ENCODE measurements at places on chromosomes 3 and 15. TPM values are rescaled to one million over a fixed set of nuclear protein-coding genes. Genes with fewer than 3 reads are reported as not detected.

PCSK6 gene
- 15.3 TPM for total RNA-seq

GUCA1C gene
- total RNA-seq, result not detected

TF gene
- total RNA-seq, result 11.4 TPM

STRA6 gene
- total RNA-seq, result not detected

SLC6A1 gene
- total RNA-seq, result 3.9 TPM

ACKR4 gene
- total RNA-seq, result 1.0 TPM

GRCh38 chr15:96735632-96736240 is 405.2 kb downstream of the NR2F2 start:
- H3K36me3 ChIP-seq, result no peaks in the 10 kb centered on the region
- H3K27ac ChIP-seq, result no peak overlapping the region

- H3K4me3 ChIP-seq, result no peak overlapping the region
- H3K36me3 ChIP-seq, result no peaks in the 10 kb centered on the region
- no peak for DNase-seq
- H3K4me1 ChIP-seq, result no peaks in the 10 kb centered on the region
Measured at GRCh38 chr3:116053017-116053416, 392.3 kb downstream of the LSAMP start.

- peaks cover 17% of the 10 kb centered on the region for H3K4me1 ChIP-seq
- no peaks in the 10 kb centered on the region for H3K27me3 ChIP-seq
- no peak for DNase-seq
Measured at GRCh38 chr15:66138096-66138783, 115.3 kb downstream of the MEGF11 start.

- H3K27ac ChIP-seq, result no peak overlapping the region
- no peaks in the 10 kb centered on the region for H3K36me3 ChIP-seq
- no peak for DNase-seq
- no peak overlapping the region for H3K4me3 ChIP-seq
- H3K4me1 ChIP-seq, result no peaks in the 10 kb centered on the region
Measured at GRCh38 chr15:46703020-46703861, 1014.1 kb upstream of the SEMA6D start.

DNA sequence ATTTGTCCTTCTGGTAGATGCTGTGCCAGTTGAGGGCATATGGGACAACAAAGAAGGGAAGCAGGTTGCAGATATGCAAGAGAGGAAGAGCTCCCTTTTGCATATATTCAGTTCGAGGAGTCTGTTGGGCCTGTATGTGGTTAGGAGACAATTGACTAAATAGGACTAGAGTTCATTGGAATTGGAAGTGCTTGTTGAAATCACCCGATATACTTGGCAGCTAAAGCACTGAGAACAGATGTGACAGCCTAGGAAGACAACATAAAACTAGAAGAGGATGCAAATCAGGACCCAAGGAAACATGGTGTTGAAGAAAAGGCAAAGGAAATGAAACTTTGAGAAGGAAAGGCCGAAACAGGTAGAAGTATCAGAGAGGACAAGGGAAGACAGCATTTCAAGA is 215.2 kb upstream of the P2RY1 start:
- H3K36me3 ChIP-seq, result no peaks in the 10 kb centered on the region
- no peak overlapping the region for H3K27ac ChIP-seq
- no peak for DNase-seq
- peaks cover 15% of the 10 kb centered on the region for H3K4me1 ChIP-seq
- H3K4me3 ChIP-seq, result no peak overlapping the region

DNA sequence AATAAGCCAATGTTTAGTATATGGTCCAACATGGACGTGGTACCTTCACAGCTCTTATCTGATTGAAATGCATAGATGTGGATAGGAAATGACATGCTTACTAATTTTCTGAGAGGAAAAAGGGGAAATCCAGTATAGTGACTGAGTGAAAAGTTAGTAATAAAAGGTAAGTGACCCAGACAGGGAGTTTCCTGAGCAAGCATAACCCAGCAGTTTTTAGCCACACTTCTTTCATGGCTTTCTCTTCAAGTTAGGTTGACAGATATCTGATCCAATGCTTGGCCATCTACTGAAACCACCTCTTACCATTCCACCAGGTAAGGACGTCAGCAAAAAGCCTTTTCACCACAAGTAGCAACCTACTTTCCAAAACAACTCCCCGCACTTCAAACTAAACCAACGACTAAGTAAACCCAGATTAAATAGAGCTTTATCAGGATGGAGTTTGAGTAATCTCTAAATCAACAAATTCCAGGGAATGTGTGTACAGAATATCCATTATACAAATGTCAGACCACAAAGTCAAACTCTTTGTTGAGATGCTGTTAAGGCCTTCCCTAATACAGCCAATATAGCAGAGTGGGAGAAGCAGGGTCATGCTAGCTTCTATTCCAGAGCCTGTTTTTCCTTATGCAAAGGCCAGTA is 329.7 kb downstream of the RORA start:
- H3K4me1 ChIP-seq, result no peaks in the 10 kb centered on the region
- no peak overlapping the region for H3K27ac ChIP-seq
- no peak overlapping the region for H3K4me3 ChIP-seq
- H3K36me3 ChIP-seq, result no peaks in the 10 kb centered on the region

GRCh38 chr3:50524746-50525145 is 21.3 kb upstream of the CACNA2D2 start:
- no peak overlapping the region for H3K4me3 ChIP-seq
- H3K27me3 ChIP-seq, result no peaks in the 10 kb centered on the region
- no peaks in the 10 kb centered on the region for H3K4me1 ChIP-seq
- DNase-seq, result no peak
- no peak overlapping the region for H3K27ac ChIP-seq

DNA sequence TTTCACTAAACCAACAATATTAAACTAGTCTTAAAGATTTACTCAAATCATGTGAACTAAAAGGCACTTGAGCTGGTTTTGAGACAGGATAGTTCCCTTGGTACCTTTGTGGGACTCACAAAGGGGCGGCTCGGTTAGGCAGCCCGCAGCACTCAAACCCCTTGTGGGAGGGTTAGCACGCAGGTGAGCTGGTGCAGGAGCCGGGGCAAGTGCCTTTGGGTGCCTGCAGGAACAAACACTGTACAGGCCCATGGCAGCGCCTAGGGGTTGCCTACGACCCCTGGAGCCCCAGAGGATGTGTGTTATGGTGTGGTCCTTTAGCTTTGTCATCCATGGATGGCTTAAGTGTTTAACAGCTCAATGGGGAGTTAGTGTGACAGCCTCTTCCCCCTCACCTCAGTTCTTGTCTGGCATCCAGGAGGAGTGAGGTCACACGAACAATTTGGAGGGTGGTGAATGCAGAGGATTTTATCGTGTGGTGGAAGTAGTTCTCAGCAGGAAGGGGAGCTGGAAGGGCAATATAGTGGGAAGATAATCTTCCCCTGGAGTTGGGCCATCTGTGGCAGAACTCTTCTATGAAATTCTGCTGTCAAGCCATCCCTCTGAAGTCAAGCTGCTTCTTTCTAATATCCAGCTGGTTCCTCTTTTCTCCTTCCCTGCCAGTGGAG is 470.9 kb downstream of the RBMS3 start:
- no peaks in the 10 kb centered on the region for H3K27me3 ChIP-seq
- no peaks in the 10 kb centered on the region for H3K36me3 ChIP-seq
- H3K27ac ChIP-seq, result no peak overlapping the region
- no peak overlapping the region for H3K4me3 ChIP-seq

- no peak overlapping the region for H3K27ac ChIP-seq
- H3K4me1 ChIP-seq, result no peaks in the 10 kb centered on the region
- no peak for DNase-seq
- no peak overlapping the region for H3K4me3 ChIP-seq
- no peaks in the 10 kb centered on the region for H3K36me3 ChIP-seq
Measured at GRCh38 chr3:109728861-109729494, 391.6 kb upstream of the DPPA4 start.

GRCh38 chr3:45123581-45124269 is 22.5 kb downstream of the CDCP1 start:
- H3K27ac ChIP-seq, result no peak overlapping the region
- no peak for DNase-seq
- no peaks in the 10 kb centered on the region for H3K27me3 ChIP-seq
- H3K4me1 ChIP-seq, result no peaks in the 10 kb centered on the region

GRCh38 chr3:89494734-89495133 is 387.3 kb downstream of the EPHA3 start:
- DNase-seq, result no peak
- no peaks in the 10 kb centered on the region for H3K27me3 ChIP-seq
- H3K36me3 ChIP-seq, result no peaks in the 10 kb centered on the region
- H3K4me3 ChIP-seq, result peak overlapping the region; percentile 1
- no peaks in the 10 kb centered on the region for H3K4me1 ChIP-seq

GRCh38 chr15:34603095-34603494 is 19.6 kb upstream of the GOLGA8B start:
- no peak overlapping the region for H3K4me3 ChIP-seq
- H3K27ac ChIP-seq, result no peak overlapping the region
- H3K4me1 ChIP-seq, result no peaks in the 10 kb centered on the region
- H3K27me3 ChIP-seq, result no peaks in the 10 kb centered on the region
- DNase-seq, result no peak
- no peaks in the 10 kb centered on the region for H3K36me3 ChIP-seq

- no peak overlapping the region for H3K27ac ChIP-seq
- no peaks in the 10 kb centered on the region for H3K36me3 ChIP-seq
- H3K27me3 ChIP-seq, result no peaks in the 10 kb centered on the region
- H3K4me3 ChIP-seq, result no peak overlapping the region
- no peaks in the 10 kb centered on the region for H3K4me1 ChIP-seq
- DNase-seq, result no peak
Measured at GRCh38 chr3:8952130-8952529, 11.1 kb downstream of the RAD18 start.

- H3K36me3 ChIP-seq, result no peaks in the 10 kb centered on the region
- no peak overlapping the region for H3K4me3 ChIP-seq
- no peaks in the 10 kb centered on the region for H3K27me3 ChIP-seq
- H3K4me1 ChIP-seq, result no peaks in the 10 kb centered on the region
- DNase-seq, result no peak
Measured at GRCh38 chr3:10263646-10264363, 15.5 kb downstream of the TATDN2 start.

DNA sequence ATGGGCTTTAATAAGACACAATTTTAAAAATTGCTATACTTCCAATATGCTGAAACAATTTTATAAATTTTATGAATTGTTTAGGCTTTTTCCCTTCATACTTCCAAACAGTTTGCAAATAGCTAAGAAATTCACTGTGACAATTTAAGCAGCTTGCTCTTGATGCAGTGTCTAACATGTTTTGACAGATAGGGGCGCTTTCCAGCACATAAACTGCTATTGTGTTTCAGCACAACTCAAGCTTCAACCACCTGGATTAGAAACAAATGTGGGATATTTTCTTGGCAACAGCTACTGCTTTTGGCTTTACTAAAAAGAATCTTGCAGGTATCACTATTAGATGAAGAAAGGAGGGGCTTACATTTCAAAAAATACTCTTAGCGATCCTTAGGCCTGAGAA is 565.8 kb upstream of the DPPA4 start:
- H3K4me1 ChIP-seq, result no peaks in the 10 kb centered on the region
- no peak overlapping the region for H3K27ac ChIP-seq
- H3K36me3 ChIP-seq, result no peaks in the 10 kb centered on the region
- DNase-seq, result no peak
- no peaks in the 10 kb centered on the region for H3K27me3 ChIP-seq
- H3K4me3 ChIP-seq, result no peak overlapping the region

DNA sequence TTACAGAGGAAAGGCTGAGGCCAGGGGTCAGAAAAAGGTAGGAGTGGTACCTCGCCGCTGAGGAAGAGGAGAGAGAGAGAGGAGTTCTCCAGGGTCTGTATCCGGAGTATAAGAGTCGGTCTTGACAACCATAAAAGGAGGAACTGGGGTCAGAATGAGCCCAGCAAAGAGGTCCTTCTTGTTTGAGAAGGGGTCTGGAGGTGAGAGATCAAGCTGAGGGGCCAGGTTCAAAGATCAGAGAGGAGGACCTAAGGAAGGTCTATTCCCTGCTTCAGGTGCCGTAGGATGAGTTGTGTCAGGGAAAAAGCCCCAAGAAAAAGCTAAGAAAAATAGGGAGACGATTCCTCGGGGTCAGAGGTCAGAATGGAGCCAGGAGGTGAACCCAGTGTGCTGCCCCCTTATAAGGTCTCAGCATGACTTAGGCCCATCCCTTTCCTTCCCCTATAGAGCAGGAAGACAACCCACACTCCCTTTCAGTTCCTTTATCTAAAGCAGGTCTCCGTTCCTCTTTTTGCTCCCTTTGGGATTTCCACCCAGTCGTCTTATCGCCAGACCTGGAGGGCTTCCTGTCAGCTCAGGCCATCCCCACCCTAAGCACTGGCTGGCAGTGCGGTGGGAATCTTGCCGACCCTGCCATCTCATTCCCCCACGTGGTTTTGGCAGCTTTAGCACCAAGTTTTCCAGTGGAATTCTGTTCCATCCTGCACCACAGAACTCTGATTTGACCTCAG is 651 bp downstream of the MTMR14 start:
- H3K27ac ChIP-seq, result peak overlapping the region; percentile 92
- DNase-seq, result no peak
- peaks cover 2% of the 10 kb centered on the region for H3K36me3 ChIP-seq
- no peaks in the 10 kb centered on the region for H3K27me3 ChIP-seq
- H3K4me3 ChIP-seq, result peak overlapping the region; percentile 98

DNA sequence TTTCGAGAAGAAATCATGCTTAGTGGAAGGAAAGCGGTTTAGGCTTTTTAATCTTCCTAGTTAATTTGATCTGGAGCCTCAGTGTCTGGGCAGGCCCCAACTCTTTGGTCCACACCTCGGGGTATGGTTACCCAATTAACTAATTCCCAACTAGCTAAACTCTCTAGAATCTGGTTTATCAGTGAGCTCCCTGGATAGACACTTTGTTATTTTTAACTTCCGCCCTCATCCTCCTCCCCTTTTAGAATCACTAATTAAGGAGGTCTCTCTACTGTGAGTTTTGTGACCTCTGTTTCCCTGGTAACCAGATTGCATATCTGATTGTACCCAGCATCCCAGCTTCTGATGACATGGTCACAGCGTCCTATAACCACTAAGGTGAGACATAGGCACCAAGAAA is 112.2 kb downstream of the RARB start:
- no peaks in the 10 kb centered on the region for H3K4me1 ChIP-seq
- H3K27me3 ChIP-seq, result no peaks in the 10 kb centered on the region
- H3K36me3 ChIP-seq, result no peaks in the 10 kb centered on the region
- no peak for DNase-seq
- H3K4me3 ChIP-seq, result no peak overlapping the region
- H3K27ac ChIP-seq, result no peak overlapping the region

- no peak overlapping the region for H3K4me3 ChIP-seq
- H3K27ac ChIP-seq, result no peak overlapping the region
- no peaks in the 10 kb centered on the region for H3K4me1 ChIP-seq
- no peaks in the 10 kb centered on the region for H3K27me3 ChIP-seq
- no peak for DNase-seq
- no peaks in the 10 kb centered on the region for H3K36me3 ChIP-seq
Measured at GRCh38 chr3:98702166-98702565, 61.0 kb upstream of the ST3GAL6 start.

Measured in tibial nerve (tissue), 4 donors.